ENCODE measurements at places on chromosomes 16 and 17. TPM values are rescaled to one million over a fixed set of nuclear protein-coding genes. Genes with fewer than 3 reads are reported as not detected.

The SPATA32 gene
- total RNA-seq, result not detected

The SPNS2 gene
- total RNA-seq, result 10.3 TPM

The CCL16 gene
- not detected for total RNA-seq

The STAC2 gene
- total RNA-seq, result 0.67 TPM

The RNF222 gene
- total RNA-seq, result not detected

The CCL2 gene
- 42.3 TPM for total RNA-seq

The IL34 gene
- total RNA-seq, result 1.2 TPM

DNA sequence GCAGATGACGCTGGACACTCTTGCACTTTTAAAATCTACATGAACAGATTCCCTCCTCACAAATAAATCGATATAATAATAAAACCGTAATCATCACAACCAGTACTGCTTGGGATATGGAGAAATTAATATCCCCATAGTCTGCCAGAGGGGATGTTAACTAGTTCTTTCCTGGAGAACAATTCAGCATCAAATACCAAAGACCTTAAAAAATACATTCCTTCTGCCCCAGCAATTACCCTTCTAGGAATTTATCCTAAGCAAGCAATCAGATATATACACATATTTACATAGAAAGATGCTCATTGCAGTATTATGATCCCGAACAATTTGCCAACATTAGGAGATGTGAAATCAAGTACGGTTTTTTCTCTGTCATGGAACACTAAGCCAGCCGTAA, 21.8 kb downstream of the SMYD4 start:
- DNase-seq, result no peak

GRCh38 chr17:77435272-77436057, 294.7 kb downstream of the SEC14L1 start:
- no peak for DNase-seq

DNA sequence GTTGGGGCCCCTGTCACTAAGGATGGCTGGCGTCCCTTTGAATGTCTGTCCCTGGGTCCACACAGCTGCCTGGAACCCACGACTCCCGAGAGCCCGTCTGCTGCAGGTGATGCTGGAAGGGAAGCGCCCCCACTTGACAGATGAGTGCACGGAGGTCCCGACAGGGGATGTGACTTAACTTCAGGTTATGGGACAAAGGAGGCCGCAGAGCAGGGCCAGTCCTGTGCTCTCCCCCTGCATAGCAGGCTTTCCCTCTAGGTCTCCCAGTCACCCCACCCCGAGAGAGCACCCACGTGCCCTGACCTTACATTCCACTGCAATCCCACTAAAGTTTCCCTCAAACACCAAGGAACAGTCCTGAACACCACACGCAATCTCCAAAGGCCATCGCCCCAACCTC, 6.0 kb upstream of the RCVRN start:
- no peak for DNase-seq

DNA sequence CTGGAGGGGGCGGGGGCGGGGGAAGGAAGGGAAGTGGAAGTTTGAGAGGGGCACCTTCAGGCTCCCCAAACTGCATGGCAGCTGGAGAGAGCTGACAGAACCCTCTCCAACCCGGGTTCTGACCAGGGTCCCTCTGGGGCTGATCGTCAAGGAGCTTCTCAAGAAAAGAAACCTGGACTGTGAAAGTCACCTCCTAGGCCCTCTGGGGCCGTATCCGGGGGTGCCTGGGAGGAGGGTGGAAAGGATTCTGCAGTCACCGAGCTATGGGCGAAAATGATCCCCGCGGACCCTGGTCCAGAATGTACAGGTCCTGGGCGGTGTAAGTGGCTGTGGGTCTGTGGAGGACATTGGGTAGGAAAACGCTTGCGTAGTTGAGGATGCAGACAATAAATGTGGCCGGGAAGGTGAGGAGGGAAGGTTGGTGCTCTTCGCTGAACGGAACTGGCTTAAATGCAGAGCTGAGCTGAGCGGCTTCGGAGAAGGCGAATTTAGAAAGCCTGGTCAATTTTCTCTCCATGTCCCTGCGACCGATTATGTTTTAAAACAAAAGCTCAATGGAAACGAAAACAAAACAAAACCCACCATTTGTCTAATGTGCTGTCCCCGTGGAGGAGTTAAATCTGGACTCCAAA, 3.6 kb upstream of the LHX1 start:
- DNase-seq, result no peak

DNA sequence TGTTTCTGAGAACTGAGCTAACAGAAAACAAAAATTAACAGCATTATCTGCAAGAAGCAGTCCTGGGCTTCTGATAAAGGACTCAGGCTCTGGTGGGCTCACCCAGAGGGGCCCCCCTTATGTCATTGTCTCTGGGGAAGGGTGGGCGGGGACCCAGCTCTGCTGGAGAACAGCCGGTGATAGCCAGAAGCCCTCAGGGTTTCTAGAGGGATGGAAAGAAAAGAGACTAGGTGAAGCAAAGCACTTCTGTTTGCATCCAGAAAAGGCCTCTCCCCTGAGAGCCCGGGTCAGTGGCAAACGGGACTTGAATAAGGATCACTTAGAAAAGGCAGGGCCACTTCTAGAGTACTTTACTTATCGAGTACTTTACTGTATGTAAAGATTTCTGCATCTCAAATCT, 7.0 kb upstream of the CDC42EP4 start:
- DNase-seq, result no peak

- no peak for DNase-seq
Measured at GRCh38 chr17:2482218-2482617, 29.5 kb downstream of the METTL16 start.

DNA sequence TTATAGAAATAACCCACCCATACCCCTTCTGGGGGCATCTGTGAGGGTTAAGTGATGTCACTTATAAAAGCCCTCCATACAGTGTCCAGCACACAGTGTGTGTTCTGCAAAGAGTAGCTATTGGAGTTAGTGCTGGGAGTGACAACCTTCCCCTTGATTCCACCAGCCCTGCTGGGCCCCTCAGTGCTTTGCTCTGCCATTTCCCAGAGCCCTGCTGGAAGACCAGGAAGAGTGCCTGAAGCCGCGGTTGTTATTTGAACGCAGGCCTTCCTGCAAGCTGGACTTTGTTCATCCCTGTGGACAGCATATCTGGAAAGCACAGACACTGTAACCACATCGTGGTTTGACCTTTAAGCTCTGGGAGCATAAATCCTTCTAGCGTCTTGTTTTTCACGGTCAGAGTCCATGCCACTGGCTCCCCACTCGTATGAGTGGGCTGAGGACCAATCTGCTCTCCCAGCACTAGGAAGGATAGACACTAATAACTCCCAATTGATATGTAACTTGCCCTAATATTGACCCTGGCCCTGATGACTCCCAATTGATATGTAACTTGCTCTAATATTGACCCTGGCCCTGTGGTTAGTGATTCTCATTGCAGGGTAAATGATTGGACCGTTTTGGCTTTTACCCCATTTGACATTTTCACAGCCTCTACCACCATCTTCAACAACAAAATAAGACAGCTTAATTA, 297.1 kb upstream of the MAF start:
- DNase-seq, result no peak

GRCh38 chr17:51941272-51941671, 217.2 kb downstream of the CA10 start:
- DNase-seq, result no peak

DNA sequence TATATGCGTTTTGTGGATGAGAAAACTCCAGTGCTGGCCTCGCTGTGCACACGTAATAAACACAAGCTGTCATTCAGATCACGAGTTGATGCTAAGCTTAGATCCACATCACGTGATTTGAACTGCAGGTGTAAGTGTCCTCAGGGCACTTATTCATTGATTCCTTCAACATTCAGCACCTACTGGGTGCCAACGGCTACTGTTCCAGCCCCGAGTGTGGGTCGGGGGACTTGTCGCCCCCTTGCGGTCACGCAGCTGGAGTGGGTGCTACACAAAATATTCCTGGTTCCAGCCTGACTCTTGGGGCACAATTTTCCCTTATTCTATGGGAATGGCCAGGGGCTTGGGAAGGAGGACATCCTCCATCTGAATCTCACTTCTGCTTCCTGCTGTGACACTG, 29.9 kb upstream of the GINS2 start:
- DNase-seq, result no peak
